ENCODE measurements at places on chromosomes 2 and 18.

DNA sequence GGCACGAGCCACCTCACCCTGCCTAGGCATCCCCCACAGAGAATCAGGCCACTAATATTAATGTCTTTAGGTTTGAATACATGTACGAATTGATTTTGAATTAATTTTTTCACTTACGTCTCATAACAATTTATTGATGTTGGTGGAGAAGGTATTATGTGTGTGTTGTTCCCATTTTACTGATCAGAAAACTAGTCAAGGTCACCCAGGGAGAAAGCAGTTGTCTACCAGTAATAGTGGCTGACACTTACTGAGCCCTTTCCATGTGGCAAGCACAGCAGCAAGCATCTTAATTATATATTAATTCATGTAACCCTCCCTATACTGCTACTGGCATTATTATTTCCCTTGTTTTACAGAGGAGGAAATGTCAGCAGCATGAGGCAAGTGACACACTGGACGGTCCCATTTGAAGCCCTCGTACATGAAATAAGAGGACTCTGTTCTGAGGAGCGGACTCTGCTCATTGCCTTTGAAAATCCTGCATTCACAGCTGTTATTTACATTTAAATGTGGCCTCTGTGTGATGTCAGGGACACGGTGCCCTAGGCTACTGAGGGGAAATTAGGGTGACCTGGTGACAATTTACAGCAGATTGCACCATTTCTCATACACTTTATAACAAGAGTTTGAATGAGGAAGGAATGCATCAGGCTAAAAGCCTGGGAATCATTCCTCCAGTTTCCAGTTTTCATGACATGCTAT is 30.9 kb upstream of the KCNE4 start:
- no peak for DNase-seq

DNA sequence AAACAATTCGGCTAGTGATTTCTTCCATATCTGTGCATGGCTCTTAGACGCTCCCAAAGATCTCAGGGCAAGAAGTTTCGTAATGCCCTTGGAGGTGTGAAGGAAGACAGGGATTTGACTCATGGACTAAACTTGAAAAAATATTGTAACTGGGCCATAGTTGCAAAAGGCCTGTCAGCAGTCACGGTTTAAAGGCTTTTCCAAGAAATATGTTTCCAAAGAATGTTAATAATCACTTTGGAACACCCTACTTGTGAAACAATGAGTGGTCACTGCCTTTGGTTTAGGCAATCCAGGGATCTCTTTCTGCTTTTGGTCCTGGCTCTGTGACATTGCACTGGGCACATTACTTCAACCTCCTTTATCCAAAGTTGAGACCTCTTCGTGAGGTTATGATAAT is 102.5 kb upstream of the RASGRP3 start:
- DNase-seq, result no peak

- no peak for DNase-seq
Observed at GRCh38 chr18:48543228-48543627, 4.4 kb downstream of the CTIF start.

DNA sequence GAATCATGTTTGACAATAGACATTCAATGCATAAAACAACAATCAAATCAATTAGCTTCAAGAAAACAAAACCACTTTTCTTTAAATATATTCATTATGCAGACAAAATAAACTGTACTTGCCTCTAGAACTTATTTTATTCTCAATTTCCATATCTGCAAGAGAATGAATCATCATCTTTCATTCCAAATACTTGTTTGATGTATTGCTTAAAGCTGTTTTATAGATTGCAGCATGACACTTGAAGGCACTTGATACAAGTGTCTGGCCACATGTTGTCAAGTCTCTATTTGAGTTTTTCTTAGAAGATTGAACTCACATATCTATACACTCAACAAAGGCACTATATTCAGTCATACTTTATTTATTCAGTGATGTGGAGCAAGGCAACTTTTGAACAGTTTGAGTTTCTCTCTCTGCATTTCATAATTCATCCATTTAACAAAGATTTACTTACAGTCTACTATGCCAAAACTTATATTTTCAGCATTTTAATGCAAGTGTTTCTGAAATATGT is 38.7 kb upstream of the DDX18 start:
- no peak for DNase-seq

GRCh38 chr18:14971461-14972185 is 223.7 kb downstream of the ANKRD30B start:
- no peak for DNase-seq

DNA sequence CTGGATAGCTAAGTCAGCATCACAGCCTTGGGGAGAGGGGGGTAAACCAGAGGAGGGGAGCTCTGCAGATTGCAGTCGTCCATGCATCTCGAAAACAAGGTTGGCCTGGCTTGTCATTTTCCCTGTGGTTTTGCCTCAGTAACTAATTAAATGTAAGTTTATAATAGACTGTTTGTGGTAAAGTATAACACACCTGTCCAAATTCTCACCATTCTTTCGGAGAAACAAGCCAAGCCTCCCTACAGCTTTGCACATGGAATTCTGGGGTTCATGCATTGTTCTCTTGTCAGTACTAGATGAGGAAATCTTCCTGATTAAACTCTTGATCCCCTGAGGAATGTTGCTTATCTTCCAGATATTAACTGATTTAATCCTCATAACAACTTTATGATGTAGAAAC is 1065.2 kb upstream of the FAM98A start:
- no peak for DNase-seq

DNA sequence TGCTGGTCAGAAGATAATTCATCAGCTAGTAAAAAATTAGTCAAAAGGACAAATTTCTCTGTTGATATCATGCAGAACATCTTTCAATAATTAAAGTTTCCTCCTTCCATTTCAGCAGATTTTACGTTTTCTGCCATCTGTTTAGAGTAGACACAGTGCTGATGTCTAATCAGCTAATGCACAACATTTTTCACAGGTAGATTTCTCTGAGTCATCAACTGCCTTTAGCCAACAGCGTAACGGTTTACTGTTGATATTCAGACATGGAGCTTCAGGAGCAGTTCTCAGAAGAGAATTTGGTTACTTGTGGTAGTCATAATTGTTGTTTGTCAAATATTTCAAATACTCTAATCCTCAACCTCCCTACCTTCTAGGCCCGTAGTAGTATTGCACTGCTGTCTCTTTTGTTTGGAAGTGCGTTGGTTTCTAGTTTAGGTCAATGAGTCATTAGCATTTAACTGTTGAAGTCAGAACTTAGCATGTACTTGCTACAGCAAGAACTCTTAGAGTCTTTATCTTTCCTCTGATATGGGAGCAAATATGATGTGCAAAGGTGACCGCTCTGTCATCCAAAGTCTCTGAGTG is 86.8 kb upstream of the TFPI start:
- no peak for DNase-seq

- no peak for DNase-seq
Observed at GRCh38 chr2:63046552-63046951, 4.1 kb upstream of the OTX1 start.

- no peak for DNase-seq
Observed at GRCh38 chr2:41872646-41873045, 175.2 kb upstream of the PKDCC start.

All from brain pericyte (primary cell).